ENCODE measurements at places on chromosomes 6 and 20.

DNA sequence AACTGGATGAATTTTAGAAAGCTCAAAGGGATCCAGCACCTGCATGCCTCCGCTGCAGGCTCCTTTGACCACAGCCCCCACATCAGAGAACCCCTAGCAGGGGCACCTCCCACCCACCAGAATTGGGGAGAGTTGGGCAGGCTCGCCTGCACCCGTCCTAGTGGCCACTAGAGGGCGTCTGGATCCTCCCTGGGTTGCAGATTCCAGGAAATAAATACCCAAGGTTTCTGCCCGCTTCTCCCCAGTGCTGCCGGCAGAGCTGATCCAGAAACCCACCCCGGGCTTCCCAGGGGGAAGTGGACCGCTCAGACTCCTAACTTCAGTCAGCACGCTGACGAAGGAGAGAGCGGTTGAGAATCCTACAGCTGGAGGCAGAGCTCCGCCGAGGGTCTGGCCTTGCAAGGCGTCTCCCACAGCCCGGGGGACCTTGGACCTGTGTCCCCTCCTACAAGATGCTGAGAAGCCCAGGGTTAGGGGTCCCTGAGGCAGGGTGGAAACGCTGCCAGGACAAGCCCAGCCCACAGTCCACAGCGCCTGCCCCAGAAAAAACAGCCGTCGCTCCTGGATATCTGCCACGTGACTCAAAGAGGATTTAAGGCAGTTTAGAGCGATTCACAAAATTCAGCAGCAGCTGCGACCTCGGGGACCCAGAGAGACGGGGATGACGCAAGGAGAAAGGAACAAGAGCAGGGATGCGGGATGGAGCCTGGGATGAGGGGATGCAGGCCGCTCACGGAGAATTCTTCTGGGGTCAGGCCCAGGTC lies 32.6 kb upstream of the PHACTR3 start:
- peak; percentile 62 for DNase-seq

GRCh38 chr6:15421945-15422733 lies 176.3 kb downstream of the JARID2 start:
- no peak for DNase-seq

GRCh38 chr6:106318061-106318460 lies 7.5 kb downstream of the ATG5 start:
- DNase-seq, result no peak

DNA sequence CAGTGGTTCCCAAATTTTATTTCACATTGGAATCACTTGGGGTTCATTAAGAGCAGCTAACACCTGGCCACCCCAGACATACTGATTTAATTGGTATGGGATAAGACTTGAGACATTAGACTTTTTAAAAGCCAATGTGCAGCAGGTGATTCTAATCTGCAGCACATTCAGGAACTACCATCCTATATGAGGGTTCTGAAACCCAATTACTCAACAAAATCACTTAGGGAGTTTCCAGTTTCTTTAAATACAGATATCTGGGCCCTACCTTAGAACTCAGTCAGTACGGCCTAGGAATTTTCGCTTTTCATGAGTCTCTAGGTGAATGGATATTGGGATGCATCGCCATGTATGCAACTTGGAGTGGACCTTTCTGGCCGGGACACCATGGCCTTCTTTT lies 24.0 kb upstream of the L3MBTL3 start:
- DNase-seq, result no peak

GRCh38 chr6:156154896-156155295 lies 622.3 kb upstream of the ARID1B start:
- DNase-seq, result no peak

Measured in activated CD8-positive, alpha-beta memory T cell treated with anti-CD3 and anti-CD28 coated beads, Interleukin-2, amount 50 U/mL, for 4 hours (primary cell).